ENCODE measurements at places on chromosomes 2 and 18.

DNA sequence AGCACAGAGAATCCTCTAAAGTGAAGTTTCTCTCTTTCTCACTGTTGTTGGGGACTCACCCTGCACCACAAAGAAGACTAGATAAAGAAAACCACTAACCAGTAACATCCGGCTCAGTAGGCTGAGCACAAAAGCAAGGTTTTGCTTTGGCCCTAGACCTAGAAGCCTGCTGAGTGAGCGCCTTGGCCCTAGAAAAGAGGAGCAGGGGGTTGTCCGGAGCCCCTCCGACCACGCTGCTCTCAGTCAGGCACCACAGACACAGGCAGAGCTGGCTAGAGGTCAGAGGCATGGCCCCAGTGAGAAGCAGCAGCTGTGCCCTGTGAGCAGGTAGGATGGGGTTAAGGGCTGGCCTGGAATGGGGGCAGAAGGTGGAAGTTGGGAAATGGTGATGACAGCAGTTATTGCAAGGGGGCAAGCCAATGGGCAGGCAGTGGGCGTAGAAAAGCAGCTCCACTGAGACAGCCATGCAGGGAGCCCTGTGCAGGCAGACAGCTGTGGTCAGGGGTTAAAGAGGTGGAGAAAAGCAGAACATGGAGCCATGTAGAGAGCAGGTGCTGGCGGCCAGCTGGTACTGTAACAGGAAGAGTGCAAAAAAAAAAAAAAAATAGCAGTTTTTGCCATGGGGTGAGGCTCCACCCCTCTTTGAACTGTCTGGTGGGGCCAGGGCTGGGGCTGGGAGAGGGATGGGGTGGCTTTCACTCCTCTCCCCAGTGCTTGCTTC lies 36.9 kb upstream of the SLC14A1 start:
- peak; percentile 19 for DNase-seq

- no peak for DNase-seq
Observed at GRCh38 chr2:148994341-148994740, 44.2 kb upstream of the LYPD6B start.

- DNase-seq: no peak
Observed at GRCh38 chr2:236768393-236769140, 198.9 kb downstream of the ACKR3 start.

- DNase-seq: no peak
Observed at GRCh38 chr2:104852090-104852666, 1.7 kb upstream of the POU3F3 start.

DNA sequence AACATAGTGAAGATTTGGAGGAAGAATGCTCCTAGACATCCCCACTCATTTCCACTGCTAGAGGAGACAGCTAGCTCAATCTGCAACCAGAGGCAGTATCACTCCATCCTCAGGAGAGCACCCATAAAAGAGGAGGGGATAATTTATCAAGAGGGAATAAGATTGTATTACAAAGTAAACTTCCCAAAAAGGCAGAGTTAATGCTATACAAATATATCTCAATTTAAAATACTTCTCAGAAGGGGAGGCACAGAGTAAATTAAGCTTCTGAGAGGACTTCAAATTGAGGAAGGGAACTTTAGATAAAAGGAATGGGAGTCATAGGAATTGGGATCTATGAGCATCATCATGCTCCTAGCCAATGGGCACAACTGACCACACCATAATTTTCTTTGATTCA lies 29.1 kb downstream of the EXOC6B start:
- no peak for DNase-seq

DNA sequence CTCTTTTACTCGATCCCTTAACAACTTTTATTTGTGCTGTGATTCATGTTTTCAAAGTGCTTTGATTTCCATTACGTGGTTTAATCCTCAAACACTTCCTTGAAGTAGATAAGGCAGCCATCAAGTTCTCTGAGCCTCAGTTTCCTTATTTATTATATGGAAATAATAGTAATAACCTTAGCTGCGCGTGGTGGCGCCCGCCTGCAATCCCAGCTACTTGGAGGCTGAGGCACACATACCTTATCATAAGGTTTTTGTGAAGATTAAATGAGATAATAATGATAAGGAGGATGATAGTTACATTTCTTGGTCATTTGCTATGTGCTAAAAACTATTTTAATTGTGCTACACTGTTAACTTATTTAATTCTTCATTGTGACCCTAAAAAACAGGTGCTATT lies 305.7 kb downstream of the NRXN1 start:
- DNase-seq: no peak

DNA sequence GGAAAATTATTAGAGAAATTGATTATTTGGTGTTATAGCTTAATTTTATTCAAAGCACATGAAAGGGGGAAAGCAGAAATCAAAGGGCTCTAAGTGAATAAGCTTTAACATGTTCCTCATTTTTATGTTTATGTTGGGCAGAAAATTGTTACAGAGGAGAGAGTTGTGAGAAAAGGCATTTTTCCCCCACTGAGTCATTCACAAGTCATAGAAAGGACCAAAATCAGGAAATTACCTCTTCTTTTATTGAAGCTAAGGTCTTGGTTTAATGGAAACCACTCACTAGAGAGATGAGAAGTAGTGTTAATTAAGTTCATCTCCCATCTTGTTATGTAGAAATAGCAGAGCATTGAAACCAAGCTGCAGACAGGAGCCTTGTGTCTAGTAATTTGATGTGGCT lies 175.3 kb upstream of the THUMPD2 start:
- DNase-seq: no peak

- no peak for DNase-seq
Observed at GRCh38 chr18:37318360-37319355, 246.9 kb downstream of the CELF4 start.

DNA sequence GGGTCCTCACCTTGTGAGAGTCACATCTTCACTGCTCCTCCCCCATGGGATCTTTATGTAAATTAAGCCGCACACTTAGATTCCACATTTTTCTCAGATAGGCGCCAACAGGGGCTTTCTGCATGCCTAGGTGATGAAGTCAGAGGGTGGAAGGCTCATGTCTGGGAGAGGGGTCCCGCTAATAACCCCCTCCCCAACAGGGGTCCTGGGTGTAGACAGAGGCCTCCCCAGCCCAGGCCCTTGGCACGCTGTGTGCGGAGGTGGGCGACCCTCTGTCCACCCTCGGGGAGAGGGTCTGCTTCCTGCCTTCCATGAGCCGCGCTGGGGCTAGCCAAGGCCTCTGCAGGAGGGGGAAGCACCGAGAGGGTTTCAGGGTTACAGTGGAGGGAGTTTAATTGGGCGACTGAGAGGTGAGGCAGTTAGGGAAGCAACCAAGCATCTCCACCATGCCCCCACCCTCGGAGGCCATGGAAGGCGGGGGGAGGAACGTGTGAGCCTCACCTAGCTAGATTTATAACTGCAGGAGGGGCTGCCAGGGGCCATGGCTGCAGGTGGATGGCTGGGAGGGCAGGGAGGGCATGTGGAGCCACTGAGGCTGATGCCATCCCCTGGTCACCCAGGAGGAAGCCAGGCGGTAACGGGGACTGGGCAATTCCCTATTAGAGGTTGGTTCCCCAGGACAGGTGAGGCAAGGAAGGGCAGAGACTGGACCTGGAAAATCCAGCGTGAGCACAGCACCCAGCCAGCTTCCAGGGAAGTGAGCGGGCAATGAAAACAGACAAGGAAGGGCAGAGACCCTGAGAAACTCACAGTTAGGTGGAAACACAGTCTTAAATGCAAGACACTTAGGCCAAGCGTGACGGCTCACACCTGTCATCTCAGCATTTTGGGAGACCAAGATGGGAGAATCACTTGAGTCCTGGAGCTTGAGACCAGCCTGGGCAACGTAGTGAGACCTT lies 7.7 kb upstream of the PXDN start:
- DNase-seq: no peak

DNA sequence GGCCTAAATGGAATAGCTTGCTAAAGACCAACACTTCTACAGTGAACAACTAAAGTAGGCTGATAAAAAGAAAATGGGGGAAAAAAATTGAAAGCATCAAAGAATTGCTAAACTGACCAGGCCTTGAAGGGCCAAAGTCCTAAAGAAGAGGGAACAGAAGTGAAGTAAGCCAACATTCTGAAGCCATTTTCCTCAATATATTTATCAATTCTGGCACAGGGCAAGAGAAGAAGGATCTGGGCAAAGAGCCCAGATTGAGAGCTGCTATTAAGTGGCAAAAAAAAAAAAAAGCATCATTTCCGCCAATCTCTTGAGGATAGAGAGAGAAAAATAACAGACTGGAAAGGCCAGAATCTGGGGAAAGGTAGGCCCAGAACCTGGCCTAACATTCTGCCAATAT lies 25.7 kb downstream of the FANCL start:
- DNase-seq: no peak

GRCh38 chr2:223873672-223874071 lies 36.3 kb upstream of the AP1S3 start:
- no peak for DNase-seq

DNA sequence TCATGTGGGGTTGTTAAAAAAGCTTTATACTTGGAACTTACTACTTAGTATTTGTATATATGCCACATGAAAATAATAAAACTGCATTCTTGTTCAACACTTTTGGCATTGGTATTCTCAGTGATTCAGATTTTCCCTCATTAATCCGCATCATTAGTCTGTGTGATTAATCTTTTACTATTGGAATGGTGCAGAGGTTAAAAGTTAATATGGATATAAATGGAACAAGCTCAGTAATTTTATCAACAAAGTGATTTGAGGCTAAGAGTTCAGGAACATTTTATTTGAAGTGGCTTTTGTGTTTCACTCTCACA lies 45.4 kb upstream of the REG3G start:
- DNase-seq: no peak

DNA sequence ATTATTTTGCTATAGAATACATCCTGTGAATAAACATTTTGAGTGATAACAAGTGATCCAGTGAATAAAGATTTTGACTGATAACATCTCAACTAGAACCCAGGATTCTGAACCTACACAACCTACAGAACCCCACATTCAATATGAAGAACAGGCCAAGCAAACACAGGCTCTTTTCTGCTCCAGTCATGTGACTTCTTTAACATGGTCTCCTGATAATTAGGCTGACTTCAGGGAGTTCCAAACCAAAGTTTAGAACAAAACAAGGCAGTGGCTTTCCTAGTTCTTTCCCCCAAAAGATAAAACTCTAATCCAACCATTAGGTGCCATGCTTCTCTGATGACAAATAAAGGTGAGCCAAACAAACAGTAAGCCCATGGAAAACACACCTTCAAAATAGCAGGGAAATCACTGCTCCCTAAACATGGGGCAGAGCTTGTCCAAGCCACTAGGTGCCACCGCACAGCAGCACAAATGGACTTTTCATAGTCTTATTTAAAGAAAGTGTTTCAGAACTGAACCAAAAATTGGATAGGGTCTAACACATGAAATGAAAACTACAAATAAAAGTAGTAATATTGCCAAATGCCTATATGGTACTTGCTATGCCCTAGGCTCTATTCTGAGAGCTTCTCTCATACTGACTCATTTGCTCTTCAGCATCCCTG lies 95.3 kb downstream of the EVA1A start:
- DNase-seq: no peak

Data from effector CD8-positive, alpha-beta T cell (primary cell).